ENCODE measurements at places on chromosomes 3 and 15.
A peak's percentile ranks its signal among the peaks of the same experiment; 100 is the strongest.

DNA sequence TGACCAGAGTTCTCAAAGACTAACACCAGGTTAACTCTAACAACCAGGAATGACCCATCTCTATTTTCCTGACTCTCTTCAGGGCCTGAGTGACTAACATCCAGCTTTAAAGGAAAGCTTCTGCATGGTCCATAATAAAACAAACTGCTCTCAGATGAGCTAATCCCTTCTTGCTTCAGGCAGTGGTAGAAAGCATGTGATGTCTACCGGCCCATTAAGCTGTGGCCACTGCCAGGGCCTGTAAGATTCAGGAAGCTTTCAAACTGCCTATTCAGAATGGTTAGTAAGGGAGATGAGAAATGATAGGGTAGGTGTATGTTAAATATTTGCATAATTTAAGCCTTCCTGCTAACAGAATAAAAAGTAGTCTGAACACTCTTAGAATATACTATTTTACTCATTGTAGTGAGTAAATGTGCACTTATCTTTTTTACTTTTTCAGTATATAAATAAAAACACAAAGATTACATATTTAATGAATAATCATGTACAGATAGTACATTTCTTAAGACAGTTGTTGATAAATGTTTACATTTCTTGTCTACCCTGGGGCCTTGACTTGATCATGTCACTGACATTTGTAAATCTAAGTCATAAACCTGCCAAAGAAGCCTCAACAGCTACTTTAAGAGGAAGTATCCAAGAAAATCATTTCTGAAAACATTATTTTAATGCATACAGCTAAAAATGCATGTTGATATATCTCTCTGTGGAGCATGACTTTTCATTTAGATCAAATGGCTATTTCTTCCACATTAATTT is 222.0 kb downstream of the MCTP2 start:
- no peak for DNase-seq

- no peak for DNase-seq
Observed at GRCh38 chr3:64918989-64919388, 231.2 kb upstream of the ADAMTS9 start.

DNA sequence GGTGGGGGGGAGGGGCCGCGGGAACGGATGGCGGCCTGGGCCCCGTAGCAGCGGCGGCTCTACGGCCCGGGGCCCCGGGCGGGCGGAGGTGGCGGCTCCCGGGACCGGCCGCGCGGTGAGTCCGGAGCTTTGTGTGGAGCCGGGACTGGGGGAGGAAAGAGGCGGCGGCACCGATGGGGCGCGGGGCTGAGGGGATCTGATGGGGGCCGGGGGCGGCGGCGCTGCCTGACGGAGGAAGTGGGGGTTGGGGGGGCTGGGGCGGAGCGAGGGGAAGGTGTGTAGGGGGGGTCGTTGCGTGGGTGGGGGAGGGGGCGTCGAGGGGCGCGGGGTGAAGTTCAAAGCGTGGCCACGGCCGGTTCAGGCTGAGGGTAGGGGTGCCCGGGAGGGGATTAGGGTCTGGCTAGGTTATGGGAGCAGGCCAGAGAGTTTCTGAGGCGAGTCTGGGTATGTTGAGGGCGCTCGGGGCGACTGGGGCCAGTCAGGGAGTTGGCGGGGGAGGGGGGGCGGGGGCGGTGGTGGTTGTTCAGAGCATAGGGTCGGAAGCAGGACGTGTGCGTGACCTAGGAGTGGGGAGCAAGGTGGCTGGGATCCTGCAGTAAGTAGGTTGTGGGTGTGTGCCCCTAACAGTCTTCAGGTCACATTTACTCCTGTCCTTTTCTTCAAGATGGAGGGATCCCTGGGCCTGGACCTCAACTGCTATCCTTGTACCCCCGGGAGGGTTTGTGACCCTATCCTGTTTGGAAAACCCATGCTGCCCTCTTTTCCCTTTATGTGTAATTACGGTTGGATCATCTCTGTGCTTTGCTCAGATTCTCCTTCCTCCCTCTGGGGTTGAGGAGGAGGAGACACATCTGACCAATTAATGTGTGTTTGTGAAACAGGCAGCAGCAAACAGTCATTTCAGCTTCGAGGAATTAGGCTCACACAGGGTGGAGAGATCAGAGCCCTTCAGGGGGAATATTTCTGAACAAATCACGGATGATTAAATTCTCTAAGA is 644 bp downstream of the ZNF609 start:
- peak; percentile 59 for DNase-seq

GRCh38 chr15:57634290-57634689 is 42.6 kb downstream of the MYZAP start:
- no peak for DNase-seq

DNA sequence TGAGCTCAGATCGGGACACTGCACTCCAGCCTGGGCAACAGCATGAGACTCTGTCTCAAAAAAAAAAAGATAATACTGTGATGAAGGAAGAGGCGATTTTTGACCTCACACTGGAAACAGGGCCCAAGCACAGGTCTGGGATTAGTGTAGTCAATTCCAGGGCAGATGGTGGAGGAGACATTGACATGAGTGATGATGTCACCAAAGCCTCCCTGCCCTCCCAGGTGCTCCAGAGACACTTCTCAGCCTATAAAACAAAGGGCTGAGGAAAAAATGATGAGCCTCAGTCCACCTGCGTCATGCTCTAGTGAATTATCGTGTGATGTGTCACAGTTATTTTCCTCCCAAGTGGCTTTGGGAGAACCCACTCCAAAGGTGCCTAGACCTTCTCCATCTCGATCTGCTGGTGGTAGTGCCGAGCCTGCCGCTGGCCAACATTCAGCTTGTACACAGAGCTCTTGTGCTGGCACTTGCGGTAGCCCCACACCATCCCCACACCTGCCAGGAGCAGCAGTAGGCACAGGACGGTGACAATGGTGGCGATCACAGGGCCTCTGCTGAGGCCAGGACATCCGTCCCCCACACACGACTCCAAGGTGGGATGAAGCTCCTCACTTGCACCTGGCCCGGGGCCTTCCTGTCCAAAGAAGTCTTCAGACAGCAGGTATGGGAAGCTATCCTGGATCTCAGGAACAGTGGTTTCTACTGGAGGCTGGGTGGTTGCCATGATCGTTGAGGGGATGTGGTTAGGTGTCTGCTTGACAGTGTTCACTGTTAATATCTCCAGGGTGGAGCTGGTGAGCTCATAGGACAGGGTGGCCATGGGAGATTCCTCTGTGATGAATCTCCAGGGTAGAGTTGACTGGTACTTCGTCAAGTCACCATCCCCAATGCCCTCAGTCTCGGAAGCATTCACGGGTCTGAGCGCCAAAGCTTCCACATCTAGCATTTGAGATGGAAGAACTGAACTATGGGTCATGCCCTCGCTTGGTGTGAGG is 38.8 kb downstream of the CRTAP start:
- no peak for DNase-seq

DNA sequence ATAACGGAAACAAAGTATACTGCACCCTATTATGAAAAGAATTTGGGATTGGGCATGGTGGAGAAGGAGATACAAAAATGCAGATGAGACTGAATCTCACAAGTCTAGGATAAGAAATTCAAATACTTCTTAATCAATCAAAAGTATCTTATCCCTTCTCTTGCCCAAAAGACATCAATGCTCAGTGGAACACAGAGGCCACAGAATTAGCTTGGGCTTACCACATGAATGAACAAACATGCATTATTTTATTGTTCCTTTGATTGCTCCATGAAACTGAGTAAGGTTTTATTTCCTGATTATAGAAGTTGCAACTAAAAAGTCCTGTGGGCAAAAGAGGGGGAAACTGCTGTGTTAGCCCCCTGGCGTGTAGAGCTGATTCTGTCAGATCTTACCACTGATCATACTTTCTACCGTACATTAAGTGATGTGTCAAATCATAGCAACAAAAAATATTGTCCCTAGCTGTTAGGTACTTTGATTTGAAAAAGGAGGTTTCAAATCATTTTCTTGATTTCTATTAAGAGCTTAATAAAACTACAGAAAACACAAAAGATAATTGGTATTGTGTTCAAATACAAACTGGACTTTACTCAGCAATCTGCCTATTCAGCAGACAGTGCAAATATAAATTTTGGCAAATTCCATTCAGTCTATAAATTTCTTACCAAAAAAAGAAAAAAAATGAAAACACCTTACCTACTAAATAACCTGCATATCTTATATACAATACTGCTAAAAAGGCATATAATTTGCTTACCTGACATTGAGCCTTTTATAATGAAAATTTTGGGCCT is 7.9 kb upstream of the GASK1A start:
- DNase-seq: no peak

DNA sequence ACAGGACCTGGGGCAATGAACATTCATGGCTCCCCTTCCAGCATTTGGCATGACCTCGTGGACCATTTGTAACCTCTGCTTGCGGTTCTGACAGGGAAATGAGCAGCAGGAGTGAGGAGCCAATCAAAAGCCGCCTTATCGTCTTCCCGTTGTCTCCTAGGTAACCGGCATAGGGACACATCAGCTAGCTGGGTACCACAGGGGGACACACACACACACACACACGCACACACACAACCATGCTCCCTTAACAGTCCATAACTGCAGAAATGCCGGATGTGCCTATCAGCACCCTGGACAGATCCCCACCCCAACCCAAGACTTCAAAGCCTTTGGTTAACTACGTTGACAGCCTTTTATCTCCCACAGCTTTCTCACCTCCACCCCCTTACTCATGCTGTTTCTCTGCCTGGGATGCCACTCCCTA is 53.4 kb upstream of the CCDC174 start:
- DNase-seq: peak; percentile 53

DNA sequence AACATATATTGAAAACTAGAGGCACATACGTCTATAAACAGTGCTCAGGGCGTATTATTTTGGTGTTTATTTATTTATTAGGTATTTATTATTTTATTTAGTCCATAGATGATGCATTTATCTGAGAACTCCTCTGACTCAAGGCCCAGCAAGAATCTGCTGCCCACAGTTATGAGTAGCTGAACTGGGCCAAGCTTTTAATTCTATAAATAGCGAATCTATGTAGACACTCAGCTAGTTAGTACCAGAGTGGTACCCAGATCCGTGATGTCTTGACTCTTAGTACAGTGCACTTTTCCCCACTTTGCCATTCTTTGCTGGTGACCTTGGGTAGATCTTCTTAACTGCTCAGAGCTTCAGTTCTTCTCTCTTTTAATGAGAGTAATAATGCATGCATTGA is 370.4 kb upstream of the TPRG1 start:
- DNase-seq: no peak

GRCh38 chr3:185852635-185853034 is 27.8 kb upstream of the IGF2BP2 start:
- DNase-seq: no peak

DNA sequence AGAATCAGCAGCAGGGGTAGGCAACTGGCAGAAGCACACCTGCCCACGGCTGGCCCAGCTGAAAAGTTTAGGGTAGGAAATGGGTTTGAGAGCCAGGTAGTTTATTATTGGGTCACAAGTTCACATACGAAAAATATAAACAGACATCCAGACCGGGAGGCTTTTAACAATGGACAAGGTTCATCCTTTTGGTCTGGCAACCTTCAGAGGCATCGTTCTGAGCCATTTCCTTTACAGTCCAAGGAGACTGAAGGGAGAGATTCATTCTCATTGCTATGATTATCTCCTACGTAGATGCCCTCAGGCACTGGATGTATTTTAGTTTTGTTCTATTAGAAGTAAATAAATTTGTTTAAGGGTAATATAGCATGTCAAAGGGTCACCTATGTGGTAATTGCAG is 248.0 kb upstream of the THBS1 start:
- DNase-seq: no peak

GRCh38 chr3:98977520-98977919 is 76.0 kb upstream of the DCBLD2 start:
- DNase-seq: no peak

GRCh38 chr3:62597491-62597890 is 224.1 kb upstream of the FEZF2 start:
- no peak for DNase-seq

- DNase-seq: peak; percentile 79
Observed at GRCh38 chr3:15310491-15311370, 21.7 kb downstream of the SH3BP5 start.

Measured in GM10248 (cell line).